Central memory CD8-positive, alpha-beta T cell (primary cell): ENCODE measurements at places on chromosomes 4 and X.

GRCh38 chrX:49272421-49272820 is 2.8 kb downstream of the PPP1R3F start:
- no peak for DNase-seq

DNA sequence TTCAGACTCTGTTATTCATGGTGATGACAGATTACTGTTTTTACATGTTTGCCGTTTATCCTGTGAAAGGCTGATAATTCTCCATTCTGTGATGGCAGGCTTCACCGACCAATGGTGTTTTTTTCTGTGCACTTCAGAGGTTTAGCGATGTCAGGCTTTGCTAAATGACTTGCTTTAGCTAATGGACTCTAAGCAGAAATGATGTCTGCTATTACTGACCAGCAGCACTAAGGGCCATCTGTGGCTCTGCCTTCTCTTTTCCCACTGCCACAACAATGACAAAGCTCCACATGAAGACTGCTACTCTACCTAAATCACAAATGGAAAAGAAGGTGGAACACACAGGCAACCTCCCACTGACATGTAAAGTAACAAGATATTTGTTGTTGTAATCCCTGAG is 68.4 kb upstream of the ALB start:
- no peak for DNase-seq

DNA sequence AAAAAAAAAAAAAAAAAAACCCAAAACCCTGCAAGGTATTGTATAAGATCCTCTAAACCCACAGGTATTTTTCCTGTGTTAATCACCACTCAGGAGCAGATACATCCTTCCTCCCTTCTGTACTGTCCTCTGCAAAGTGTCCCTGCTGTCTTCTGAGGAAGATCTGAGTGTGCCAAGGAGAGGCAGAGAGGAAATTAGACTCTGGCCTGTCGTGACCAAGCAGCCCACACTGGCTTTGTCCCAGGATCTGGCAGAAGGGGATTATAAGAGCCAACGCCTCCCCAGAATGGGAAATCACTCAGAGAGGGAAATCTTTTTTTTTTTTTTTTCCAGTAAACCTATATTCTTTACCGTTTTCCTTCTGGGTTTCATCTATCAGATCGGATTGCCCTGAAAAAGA is 39.6 kb downstream of the PTCHD1 start:
- DNase-seq: no peak

DNA sequence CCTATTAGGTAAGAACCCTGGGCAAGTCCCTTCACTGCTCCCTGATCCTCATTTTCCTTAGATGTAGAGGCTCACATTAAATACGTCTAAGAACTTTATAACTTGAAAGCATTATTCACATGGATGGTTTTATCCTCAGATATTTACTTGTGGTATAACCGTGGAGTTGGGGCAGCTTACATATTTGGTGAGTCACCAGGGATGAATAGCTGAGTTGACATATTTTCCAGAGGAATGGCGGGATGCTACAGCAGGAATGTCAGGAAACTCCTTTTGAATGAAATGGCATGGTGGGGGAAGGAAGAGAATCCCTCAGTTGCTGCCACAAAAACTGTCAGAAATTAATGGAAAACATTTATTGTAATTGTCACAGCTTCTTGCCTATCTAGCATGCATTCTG is 165.3 kb upstream of the RPS6KA3 start:
- no peak for DNase-seq

- no peak for DNase-seq
Observed at GRCh38 chr4:137623013-137623412, 90.7 kb upstream of the PCDH18 start.
